ENCODE measurements at places on chromosomes 6 and 20.

GRCh38 chr20:11235058-11235457, 561.3 kb upstream of the JAG1 start:
- peak; percentile 27 for DNase-seq

- DNase-seq: no peak
Measured at GRCh38 chr20:10524034-10524476, 89.0 kb downstream of the SLX4IP start.

DNA sequence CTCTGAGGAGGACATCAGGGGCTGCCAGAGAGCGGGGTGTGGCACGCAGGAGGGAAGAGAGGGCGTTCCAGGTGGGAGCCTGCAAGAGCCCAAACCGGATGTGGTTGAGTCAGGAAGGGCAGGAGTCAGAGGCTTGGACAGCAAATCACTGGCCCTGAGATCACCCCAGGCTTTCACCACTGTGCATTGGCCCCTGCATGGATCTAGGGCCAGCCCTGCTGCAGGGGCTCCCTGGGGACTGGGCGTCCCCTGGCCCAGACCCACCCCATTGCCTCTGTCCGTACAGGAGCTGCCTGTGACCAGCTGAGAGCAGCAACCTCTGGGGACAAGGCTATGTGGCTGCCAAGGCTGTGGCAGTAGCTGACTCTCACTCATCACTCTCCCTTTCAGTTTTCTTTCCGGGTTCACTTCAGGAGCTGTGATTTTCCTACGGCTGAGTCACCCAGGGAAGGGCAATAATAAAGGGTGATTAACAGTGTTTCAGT, 33.9 kb downstream of the KCNK17 start:
- no peak for DNase-seq

- no peak for DNase-seq
Measured at GRCh38 chr6:15801912-15802311, 139.1 kb upstream of the DTNBP1 start.

DNA sequence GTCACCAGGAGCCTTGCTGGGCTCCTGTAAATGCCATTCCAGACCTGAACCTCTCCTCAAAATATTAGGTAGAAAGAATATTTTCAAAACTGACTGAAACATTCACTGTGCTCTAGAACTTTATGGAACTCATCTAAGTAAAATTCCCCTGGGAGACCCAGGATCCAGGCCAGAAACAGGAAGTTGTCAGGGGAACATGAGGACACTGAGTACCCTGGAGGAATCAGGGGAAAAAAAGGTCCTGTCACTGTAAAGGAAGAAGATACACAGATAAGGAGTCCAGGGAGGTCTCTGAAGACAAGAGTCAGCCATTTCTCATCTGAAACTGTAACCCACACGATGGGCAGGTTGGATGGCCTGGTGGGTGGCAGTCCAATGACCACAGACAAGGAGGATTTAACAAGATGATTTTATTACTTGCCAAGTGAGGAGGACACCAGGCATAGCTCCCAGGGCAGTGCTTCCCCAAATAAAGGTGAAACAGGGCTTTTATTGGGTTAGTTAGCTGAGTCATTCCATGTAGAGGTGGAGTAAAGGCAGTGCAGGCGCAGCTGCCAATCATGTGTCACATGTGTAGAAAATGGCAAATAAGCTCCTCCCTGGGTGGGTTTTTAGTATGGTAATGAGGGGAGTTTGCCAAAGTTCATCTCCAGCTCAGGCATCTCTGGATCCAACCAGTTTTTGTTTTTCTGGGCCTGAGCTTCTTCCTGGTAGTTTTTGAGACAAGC, 138.5 kb downstream of the RCAN2 start:
- DNase-seq: no peak

- no peak for DNase-seq
Measured at GRCh38 chr6:132270726-132271402, 130.4 kb downstream of the MOXD1 start.

- DNase-seq: no peak
Measured at GRCh38 chr6:120534954-120535353, 799.3 kb downstream of the TBC1D32 start.

DNA sequence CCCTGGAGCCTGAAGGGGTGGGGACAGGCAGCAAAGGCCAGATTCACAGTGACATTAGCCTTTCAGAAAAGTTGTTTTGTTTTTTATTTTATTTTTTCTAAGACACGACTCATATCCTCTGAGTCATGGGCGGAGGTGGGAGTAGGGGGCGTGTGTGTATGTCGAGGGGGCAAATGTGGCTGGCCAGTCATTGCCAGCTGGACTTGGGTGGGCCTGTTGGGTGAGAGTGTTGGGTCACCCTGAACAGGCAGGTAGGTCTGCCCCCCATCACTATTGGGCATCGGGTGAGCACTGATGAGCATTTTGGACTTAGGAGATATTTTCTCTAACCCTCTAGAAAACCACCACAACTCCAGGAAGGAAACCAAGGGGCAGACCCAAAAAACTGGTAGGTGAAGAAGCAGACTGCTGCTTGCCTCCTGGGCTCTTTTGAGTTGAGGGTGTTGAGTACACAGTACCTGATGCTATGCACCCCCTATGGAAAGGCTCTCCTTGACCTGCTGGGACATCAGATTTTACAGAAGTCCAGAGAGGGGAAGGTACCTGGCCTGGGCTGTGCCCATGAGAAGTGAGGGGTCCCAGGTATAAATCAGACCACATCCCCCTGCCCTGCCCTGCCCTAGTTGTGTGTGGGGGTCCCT, 5.6 kb downstream of the SMIM29 start:
- DNase-seq: no peak

DNA sequence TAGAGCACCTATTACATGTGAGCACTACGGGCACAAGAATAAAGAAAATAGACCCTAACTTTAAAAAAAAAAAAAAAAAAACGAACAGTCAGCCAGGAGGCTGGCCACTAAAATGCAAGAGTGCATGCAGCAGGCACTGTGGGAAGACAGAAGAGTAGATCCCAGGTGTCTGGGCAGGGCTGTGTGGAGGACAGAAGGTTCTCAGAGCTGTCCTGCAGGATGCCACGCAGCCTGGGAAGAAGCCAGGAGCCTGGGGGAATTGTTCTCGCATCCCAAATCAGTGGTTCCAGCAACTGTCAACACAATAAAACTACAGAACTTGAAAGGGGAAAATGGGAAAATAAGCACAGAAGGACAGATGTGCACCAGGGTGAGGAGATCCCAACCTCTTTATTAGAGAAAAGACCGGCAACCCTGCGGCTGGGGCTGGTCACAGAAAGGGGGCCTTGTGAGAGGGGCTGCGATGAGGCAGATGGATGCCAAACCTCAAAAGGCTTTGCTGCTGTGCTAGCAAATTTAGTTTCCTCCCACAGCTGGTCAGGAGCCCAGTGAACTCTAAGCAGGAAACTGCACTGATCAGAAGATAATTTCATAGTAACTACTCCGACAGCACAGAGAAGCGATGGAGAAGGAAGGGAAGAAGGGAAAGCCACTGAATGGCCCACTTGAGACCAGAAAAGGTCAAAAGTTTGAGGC, 30.9 kb downstream of the MAP3K5 start:
- DNase-seq: peak; percentile 12

GRCh38 chr20:45358282-45359068, 4.5 kb upstream of the SYS1 start:
- peak; percentile 62 for DNase-seq

GRCh38 chr6:162706232-162706631, 21.3 kb downstream of the PRKN start:
- no peak for DNase-seq

- no peak for DNase-seq
Measured at GRCh38 chr6:123332070-123332469, 304.7 kb downstream of the TRDN start.

GRCh38 chr6:40909811-40910210, 129.2 kb downstream of the UNC5CL start:
- DNase-seq: no peak

DNA sequence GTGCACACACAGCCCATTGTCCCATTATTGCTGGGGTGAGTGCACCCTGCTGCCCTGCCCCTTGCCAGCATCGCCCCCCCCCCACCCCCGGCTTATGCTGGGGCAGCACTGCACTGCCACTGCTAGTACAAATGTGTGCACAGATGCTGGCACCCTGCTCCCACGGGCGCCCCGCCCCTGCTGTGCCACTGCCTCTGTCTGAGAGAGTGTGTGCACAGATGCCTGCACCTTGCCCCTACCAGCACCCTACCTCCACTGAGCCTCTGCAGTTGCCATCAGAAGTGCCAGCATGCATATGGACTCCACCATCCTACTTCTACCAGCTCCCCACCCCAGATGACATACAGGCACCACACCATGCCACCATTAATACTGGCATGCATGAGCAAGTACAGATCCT, 454.6 kb upstream of the KHDRBS2 start:
- no peak for DNase-seq

GRCh38 chr6:135985471-135985870, 134.0 kb downstream of the PDE7B start:
- DNase-seq: peak; percentile 7

- no peak for DNase-seq
Measured at GRCh38 chr6:2213086-2213485, 32.3 kb downstream of the GMDS start.

- DNase-seq: no peak
Measured at GRCh38 chr6:45812922-45813321, 202.7 kb downstream of the CLIC5 start.
